Left ventricle myocardium inferior (tissue), 1 donor: ENCODE measurements at places on chromosomes 2 and 18. TPM values are rescaled to one million over a fixed set of nuclear protein-coding genes. Genes with fewer than 3 reads are reported as not detected.

Gene BUB1
- 0.66 TPM for total RNA-seq

Gene KIAA2012
- total RNA-seq: not detected

Gene FAM168B
- 90.5 TPM for total RNA-seq

Gene SERPINB12
- total RNA-seq: not detected

Gene DSC1
- 7.5 TPM for total RNA-seq

Gene ANKRD30B
- not detected for total RNA-seq

Gene VWC2L
- total RNA-seq: not detected

Gene POTEI
- not detected for total RNA-seq

Gene SERPINB13
- not detected for total RNA-seq

- no peaks in the 10 kb centered on the region for H3K4me1 ChIP-seq
- H3K4me3 ChIP-seq: no peak overlapping the region
- DNase-seq: no peak
- H3K36me3 ChIP-seq: no peaks in the 10 kb centered on the region
Observed at GRCh38 chr2:143674051-143674450, 544.8 kb downstream of the ARHGAP15 start.

- H3K4me1 ChIP-seq: peaks cover 20% of the 10 kb centered on the region
Observed at GRCh38 chr2:240464514-240465241, 29.2 kb downstream of the GPC1 start.

DNA sequence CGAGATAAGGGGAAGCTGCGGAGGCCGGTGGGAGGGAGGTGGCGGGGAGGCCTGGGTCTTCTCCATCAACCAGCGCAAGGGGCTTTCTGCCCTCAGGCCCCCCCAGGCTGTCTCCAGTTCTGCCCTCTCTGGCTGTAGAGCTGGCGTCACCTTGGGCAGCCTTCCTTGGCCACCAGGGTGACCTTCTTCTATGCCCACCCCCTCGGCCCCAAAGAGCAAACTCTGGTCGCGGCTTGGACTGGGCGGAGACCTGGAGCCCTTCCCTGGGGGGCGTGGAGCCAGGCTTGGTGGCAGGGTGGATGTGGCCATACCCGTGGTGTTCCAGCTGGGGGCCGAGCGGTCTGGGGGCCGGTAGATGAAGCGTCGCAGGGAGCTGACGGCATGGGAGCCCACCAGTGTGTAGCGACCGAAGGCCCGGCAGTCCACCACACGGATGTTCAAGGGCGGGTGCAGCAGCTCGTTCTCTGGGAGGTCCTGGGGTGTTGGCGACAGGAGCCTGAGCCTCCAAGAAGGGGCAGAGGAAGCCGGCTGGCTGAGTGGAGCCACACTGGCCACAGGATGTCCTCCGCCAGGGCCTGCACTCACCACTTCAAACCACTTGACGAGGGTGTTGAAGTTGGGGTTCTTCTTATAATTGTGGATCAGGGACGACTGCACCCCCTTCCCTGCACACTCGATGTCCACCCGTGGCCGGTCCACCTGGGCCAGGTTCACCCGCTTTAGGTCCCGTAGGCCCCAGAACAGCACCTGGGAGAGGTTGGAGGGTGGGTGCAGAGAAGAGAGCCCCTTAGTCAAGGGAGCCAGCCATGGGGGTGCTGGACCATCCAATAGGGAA is 4.9 kb downstream of the OTOF start:
- no peak for DNase-seq
- H3K27ac ChIP-seq: no peak overlapping the region
- no peaks in the 10 kb centered on the region for H3K36me3 ChIP-seq
- no peak overlapping the region for H3K4me3 ChIP-seq

DNA sequence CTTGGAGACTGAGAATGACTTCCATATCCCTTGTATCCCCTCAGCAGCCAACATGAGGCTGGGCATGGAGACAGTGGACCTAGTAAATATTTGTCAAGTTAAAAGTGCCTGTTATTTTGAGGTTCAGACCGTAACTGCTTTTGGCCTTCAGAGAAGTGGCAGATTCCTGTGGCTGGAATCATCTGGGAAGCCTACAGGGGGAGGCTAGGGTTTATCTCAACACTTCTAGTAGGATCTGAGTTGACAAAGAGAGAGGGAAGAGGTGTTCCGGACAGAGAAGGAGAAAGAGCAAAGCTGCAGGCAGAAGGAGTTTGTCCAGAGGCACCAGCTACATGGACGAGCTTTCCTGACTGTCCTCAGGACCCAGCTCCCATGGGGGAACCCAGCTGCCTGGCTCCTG is 27.0 kb downstream of the SLC14A2 start:
- no peaks in the 10 kb centered on the region for H3K4me1 ChIP-seq
- no peak overlapping the region for H3K27ac ChIP-seq
- H3K36me3 ChIP-seq: no peaks in the 10 kb centered on the region
- no peaks in the 10 kb centered on the region for H3K27me3 ChIP-seq
- DNase-seq: no peak

- H3K27me3 ChIP-seq: no peaks in the 10 kb centered on the region
- no peaks in the 10 kb centered on the region for H3K36me3 ChIP-seq
- no peak overlapping the region for H3K27ac ChIP-seq
- DNase-seq: no peak
- no peak overlapping the region for H3K4me3 ChIP-seq
- no peaks in the 10 kb centered on the region for H3K4me1 ChIP-seq
Observed at GRCh38 chr2:12032398-12032797, 286.0 kb downstream of the LPIN1 start.

GRCh38 chr2:47236503-47237215 is 81.6 kb upstream of the STPG4 start:
- peaks cover 17% of the 10 kb centered on the region for H3K4me1 ChIP-seq
- H3K27me3 ChIP-seq: no peaks in the 10 kb centered on the region

- H3K36me3 ChIP-seq: peaks cover 20% of the 10 kb centered on the region
- no peaks in the 10 kb centered on the region for H3K27me3 ChIP-seq
- H3K4me3 ChIP-seq: no peak overlapping the region
- peaks cover 7% of the 10 kb centered on the region for H3K4me1 ChIP-seq
- DNase-seq: no peak
Observed at GRCh38 chr2:232779465-232779864, 3.1 kb upstream of the KCNJ13 start.

GRCh38 chr2:46818819-46819218 is 96.8 kb downstream of the MCFD2 start:
- H3K27me3 ChIP-seq: no peaks in the 10 kb centered on the region
- no peak overlapping the region for H3K4me3 ChIP-seq
- no peak for DNase-seq
- no peaks in the 10 kb centered on the region for H3K36me3 ChIP-seq
- peaks cover 74% of the 10 kb centered on the region for H3K4me1 ChIP-seq

GRCh38 chr2:85564144-85564563 is 2.9 kb upstream of the GGCX start:
- no peaks in the 10 kb centered on the region for H3K27me3 ChIP-seq
- H3K4me1 ChIP-seq: peaks cover 31% of the 10 kb centered on the region
- H3K27ac ChIP-seq: no peak overlapping the region
- no peak for DNase-seq

DNA sequence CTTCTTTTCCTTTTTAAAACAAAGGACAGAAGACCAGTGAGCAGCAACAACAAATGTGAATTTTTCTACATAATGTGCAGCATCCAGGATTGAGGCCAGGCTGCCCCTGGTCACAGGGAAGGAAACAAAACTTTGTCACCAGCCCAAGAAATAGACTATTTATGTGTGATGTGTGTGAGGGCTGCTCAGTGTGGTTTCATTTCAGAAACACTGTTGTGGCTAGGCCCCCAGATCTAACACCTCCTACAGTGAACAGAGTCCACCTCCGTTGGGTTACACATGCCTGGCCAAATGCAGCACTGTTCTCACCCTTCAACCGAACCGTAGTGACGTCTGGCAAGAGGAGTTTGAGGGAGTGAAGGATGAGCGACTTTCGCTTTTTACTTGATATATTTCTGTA is 146.3 kb upstream of the RIOK3 start:
- no peak overlapping the region for H3K4me3 ChIP-seq
- H3K36me3 ChIP-seq: no peaks in the 10 kb centered on the region
- no peak for DNase-seq

- peaks cover 4% of the 10 kb centered on the region for H3K4me1 ChIP-seq
- H3K36me3 ChIP-seq: no peaks in the 10 kb centered on the region
- H3K27ac ChIP-seq: no peak overlapping the region
- DNase-seq: no peak
Observed at GRCh38 chr2:235301202-235302076, 192.4 kb upstream of the AGAP1 start.

GRCh38 chr2:168639441-168639898 is 163.0 kb upstream of the NOSTRIN start:
- peak overlapping the region; percentile 90 for H3K27ac ChIP-seq
- H3K4me1 ChIP-seq: peaks cover 86% of the 10 kb centered on the region
- peak overlapping the region; percentile 15 for H3K4me3 ChIP-seq
- peak; percentile 70 for DNase-seq

GRCh38 chr2:182870227-182870626 is 3.8 kb upstream of the FRZB start:
- no peak for DNase-seq
- H3K4me1 ChIP-seq: peaks cover 17% of the 10 kb centered on the region
- H3K27ac ChIP-seq: no peak overlapping the region
- H3K27me3 ChIP-seq: peaks cover 11% of the 10 kb centered on the region
- H3K4me3 ChIP-seq: no peak overlapping the region

GRCh38 chr18:3447068-3447894 is 2.7 kb upstream of the TGIF1 start:
- DNase-seq: peak; percentile 27
- no peaks in the 10 kb centered on the region for H3K27me3 ChIP-seq
- H3K4me3 ChIP-seq: peak overlapping the region; percentile 91
- peak overlapping the region; percentile 99 for H3K27ac ChIP-seq

- DNase-seq: no peak
- H3K27me3 ChIP-seq: no peaks in the 10 kb centered on the region
- peaks cover 2% of the 10 kb centered on the region for H3K4me1 ChIP-seq
Observed at GRCh38 chr18:56314396-56314795, 324.0 kb downstream of the TXNL1 start.

DNA sequence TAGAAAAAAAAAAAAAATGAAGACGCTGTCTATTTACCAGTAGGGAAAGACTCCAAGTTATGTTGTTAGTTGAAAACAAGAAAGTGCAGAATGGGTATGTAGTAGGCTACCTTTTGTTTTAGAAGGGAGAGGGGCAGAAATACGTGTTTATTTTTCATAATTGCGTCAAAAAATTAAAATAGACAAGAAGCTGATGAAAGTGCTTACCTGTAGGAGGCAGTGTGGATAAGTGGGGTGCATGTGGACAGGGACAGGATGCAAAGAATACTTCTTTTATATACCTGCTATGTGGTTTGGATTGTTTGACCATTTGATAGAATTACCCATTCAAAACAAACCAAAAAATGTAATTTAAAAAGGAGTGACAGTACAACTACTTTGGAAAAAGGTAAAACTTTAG is 3.0 kb upstream of the GCG start:
- no peaks in the 10 kb centered on the region for H3K27me3 ChIP-seq
- DNase-seq: no peak
- no peak overlapping the region for H3K27ac ChIP-seq
- H3K4me3 ChIP-seq: no peak overlapping the region

GRCh38 chr2:26161926-26162325 is 11.0 kb upstream of the GAREM2 start:
- H3K36me3 ChIP-seq: no peaks in the 10 kb centered on the region
- DNase-seq: no peak
- H3K27me3 ChIP-seq: no peaks in the 10 kb centered on the region
- H3K4me3 ChIP-seq: no peak overlapping the region
- no peak overlapping the region for H3K27ac ChIP-seq

GRCh38 chr2:203842373-203842772 is 25.2 kb upstream of the CTLA4 start:
- DNase-seq: no peak
- no peaks in the 10 kb centered on the region for H3K36me3 ChIP-seq
- no peak overlapping the region for H3K27ac ChIP-seq
- no peak overlapping the region for H3K4me3 ChIP-seq

DNA sequence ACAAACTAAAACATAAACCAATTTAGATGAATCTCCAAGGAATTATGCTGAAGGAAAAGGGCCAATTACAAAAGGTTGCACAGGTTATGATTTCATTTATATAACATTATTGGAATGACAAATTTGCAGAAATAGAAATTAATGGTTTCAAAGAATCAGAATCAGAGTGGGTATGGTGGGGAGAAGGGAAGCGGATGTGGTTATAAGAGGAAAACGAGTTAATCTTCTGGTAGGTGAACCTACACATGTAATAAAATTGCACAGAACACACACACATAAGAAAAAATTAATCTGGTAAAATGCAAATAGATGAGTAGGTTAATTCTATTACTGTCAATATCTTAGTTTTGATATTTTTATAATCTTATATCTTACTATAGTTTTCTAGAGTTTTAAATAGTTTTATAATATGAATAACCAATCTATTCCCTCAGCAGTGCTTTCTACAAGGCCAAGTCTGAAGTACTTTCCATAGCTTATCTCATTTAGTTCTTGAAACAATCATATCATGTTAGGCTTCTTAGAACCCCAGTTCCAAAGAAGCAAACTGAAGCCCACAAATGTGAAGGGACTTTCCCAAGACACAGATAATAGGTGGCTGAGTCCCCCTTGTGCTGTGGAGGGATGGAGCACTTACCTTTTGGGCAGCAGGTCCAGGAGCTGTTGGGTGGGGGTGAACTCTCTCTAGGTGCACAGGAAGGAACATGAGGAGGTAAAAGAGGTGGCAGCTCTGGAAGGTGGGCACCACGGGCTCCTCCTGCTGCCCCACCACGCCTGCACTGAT is 31.5 kb downstream of the ZNF519 start:
- H3K4me1 ChIP-seq: no peaks in the 10 kb centered on the region
- DNase-seq: no peak
- H3K4me3 ChIP-seq: no peak overlapping the region
- peaks cover 27% of the 10 kb centered on the region for H3K36me3 ChIP-seq
- H3K27ac ChIP-seq: no peak overlapping the region
- no peaks in the 10 kb centered on the region for H3K27me3 ChIP-seq

DNA sequence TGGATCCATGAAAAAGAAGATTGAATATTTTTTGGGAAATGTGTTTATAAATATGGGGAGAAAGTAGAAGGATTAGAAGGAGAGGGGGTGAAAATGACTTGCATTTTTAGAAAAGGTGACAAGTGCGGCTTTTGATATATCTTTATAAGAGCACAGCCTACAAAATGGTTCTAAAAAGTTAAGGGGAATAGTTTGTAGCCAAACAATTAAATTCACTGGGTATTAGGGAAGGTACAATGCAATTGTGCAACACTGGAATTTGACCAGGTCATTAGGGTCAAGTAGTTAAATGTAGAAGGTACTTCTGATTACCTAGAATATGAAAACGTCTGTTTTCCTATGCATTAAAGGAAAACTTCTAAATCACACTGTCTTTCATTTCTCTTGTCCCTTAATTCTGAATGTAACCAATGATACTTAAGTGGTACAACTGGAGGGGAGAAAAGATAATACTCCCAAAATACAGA is 44.5 kb upstream of the SERTAD2 start:
- H3K27ac ChIP-seq: no peak overlapping the region
- H3K4me3 ChIP-seq: no peak overlapping the region
- no peaks in the 10 kb centered on the region for H3K27me3 ChIP-seq
- H3K4me1 ChIP-seq: peaks cover 5% of the 10 kb centered on the region
- no peaks in the 10 kb centered on the region for H3K36me3 ChIP-seq

- DNase-seq: no peak
- H3K27ac ChIP-seq: no peak overlapping the region
- H3K27me3 ChIP-seq: no peaks in the 10 kb centered on the region
- no peaks in the 10 kb centered on the region for H3K36me3 ChIP-seq
Observed at GRCh38 chr2:144071461-144071860, 448.5 kb downstream of the ZEB2 start.

GRCh38 chr18:76306685-76307292 is 188.3 kb downstream of the ZNF516 start:
- no peak for DNase-seq
- no peak overlapping the region for H3K4me3 ChIP-seq
- no peaks in the 10 kb centered on the region for H3K36me3 ChIP-seq
